Activated CD4-positive, alpha-beta T cell treated with anti-CD3 and anti-CD28 coated beads, Interleukin-2, amount 50 U/mL, for 24 hours (primary cell): ENCODE measurements at places on chromosomes 7 and 10.

DNA sequence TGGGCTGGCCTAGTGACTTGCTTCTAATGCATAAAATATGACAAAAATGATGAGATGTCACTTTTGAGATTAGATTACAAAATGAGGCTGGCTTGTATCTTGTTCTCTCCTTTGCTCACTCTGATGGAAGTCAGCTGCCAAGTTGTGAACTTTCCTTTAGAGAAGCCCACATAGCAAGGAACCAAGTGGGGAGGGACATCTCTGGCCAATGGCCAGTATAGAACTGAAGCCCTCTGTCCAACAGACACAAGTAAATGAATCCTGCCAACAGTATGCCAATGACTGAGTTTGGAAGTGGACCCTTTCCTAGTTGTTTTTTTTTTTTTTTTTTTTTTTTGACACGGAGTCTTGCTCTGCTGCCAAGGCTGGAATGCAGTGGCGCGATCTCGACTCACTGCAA, 3.3 kb downstream of the ZC3HC1 start:
- DNase-seq, result no peak

GRCh38 chr10:11712744-11713143, 29.4 kb upstream of the ECHDC3 start:
- DNase-seq, result no peak

DNA sequence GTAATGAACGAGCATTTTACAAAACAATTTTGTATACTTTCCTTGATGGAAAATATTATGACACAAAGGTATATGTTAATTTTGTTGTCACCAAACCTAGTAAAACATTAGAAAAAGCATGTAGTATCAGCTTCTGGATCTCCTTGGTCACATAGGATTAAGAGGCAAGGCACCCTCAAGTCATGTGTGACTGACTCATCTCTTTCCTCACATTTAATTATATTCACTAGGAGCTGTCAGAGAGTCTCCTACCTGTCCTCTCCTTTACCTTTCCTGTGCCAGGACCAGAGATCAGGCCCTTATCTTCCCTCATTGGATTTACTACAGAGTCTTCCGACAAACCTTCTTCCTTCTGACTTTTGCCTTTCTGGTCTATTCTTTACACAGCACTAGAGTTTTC, 111.3 kb upstream of the RPA3 start:
- DNase-seq, result no peak

DNA sequence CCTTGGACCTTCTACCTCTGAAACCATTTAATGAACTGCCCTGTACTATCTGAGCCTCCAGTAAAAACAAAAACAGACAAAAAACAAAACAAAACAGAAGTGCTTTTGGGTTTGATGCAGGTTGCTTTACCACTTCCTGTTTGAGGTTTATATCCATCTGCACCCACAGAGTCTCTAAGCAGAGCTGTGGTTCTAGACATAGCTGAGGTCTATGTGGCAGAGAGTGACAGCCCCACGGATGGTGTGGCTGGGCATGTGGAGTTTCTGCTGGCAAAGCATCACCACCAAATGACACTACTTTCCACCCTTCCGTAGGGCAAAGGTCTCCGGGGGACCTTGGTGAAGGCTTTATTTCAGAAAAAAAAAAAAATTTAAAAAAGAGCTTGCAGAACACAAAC, 754.2 kb downstream of the GRID1 start:
- DNase-seq, result no peak

DNA sequence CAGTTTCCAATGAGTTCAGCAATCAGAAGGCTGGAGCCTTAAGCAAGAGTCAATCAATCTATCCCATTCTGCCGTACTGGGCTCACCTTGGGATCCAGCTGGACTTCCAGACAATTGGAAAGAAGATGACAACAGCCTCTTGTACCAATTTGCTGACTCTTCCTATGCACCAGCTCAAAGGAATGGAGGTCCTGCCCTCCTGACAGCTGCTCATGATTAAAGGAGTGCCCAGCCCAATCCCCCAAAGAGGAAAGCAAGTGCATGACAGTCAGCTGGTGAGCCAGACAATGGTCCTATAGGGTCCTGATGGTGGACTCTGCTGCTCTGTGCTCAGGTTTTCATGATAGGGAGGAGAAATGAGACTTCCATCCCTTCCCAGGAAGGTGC, 25.1 kb downstream of the VSTM4 start:
- DNase-seq, result no peak

- no peak for DNase-seq
Observed at GRCh38 chr7:1081931-1082401, 5.9 kb upstream of the GPER1 start.

DNA sequence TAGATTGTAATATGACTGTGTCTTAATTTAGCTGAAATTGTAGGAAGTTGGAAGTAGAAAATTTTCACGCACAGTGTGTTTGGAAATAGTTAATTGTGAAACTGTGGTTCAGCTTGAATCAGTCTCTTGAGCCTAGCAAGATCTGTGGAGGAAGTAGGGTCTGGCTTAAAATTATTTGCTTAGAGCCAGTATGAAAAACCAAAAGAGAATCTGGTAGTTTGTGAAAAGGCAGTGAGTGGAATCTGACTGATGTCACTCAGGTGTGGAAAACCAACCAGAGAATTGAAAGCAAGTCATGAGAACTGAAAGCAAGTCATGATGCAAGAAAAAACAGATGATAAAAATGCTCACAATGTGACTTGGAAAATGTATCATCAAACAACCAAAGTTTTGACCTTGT, 11.5 kb downstream of the LIPJ start:
- no peak for DNase-seq
